ENCODE measurements at places on chromosomes 2 and 18. TPM values are rescaled to one million over a fixed set of nuclear protein-coding genes. Genes with fewer than 3 reads are reported as not detected.

DNA sequence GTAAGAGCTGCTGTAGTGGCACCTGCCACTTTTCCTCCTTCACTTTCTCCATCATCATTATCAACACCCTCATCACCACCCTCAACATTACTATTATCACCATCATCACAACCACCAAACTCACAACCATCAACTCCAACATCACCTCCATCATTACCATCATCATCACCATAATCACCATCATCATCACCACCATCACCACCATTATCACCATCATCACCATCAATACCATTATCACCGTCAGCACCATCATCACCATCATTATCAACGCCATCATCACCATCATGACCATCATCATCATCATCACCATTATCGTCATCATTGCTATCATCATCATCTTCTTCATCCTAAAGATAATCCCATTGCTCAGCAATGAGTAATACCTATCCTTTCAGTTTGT is 255.8 kb downstream of the CYRIA start:
- no peak for DNase-seq
- no peak overlapping the region for H3K27ac ChIP-seq
- no peaks in the 10 kb centered on the region for H3K27me3 ChIP-seq
- no peaks in the 10 kb centered on the region for H3K36me3 ChIP-seq
- no peaks in the 10 kb centered on the region for H3K4me1 ChIP-seq
- no peak overlapping the region for H3K4me3 ChIP-seq

GRCh38 chr18:37253394-37254235 is 312.0 kb downstream of the CELF4 start:
- peaks cover 78% of the 10 kb centered on the region for H3K27me3 ChIP-seq
- peaks cover 12% of the 10 kb centered on the region for H3K4me1 ChIP-seq
- no peaks in the 10 kb centered on the region for H3K36me3 ChIP-seq
- DNase-seq = no peak
- no peak overlapping the region for H3K4me3 ChIP-seq

- H3K4me1 ChIP-seq = no peaks in the 10 kb centered on the region
- no peak overlapping the region for H3K27ac ChIP-seq
- no peaks in the 10 kb centered on the region for H3K36me3 ChIP-seq
- H3K4me3 ChIP-seq = no peak overlapping the region
Measured at GRCh38 chr2:171531291-171531690, 9.0 kb downstream of the CYBRD1 start.

The AGXT gene
- total RNA-seq = 2.2 TPM

The MAP3K19 gene
- not detected for total RNA-seq

The ARHGEF4 gene
- total RNA-seq = 1.8 TPM

All from transverse colon (tissue), 4 donors.